ENCODE measurements at places on chromosomes 11 and 22.
A peak's percentile ranks its signal among the peaks of the same experiment; 100 is the strongest.

DNA sequence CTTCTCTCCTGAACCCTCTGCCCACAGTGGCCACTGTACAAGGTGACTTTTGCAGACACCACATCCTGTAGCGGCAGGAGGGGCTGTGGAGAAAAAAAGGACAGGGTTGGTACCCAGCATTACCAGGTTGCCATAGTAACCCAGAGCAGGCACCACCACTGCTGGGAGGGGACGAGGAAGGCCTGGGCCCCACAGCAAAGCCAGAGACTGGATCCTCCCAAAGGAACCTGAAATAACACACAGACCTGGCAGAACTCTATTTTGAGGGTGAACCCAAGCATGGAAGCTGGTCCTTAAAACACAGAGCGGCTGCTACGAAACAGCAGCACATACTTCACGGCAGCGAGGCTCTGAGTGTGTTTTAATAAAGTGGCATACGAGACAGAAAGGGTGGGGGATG is 380.6 kb downstream of the CTTN start:
- DNase-seq, result no peak

- DNase-seq, result peak; percentile 98
Measured at GRCh38 chr22:45413368-45414211, at the start of the genes RIBC2 and SMC1B. Gene RIBC2, plus strand, starts transcription at chr22:45413693. Its CDS starts 194 bp downstream, at chr22:45413887. Gene SMC1B, minus strand, starts transcription at chr22:45413599. Its CDS starts 32 bp downstream, at chr22:45413567.

GRCh38 chr11:17541330-17541885 is 2.8 kb downstream of the USH1C start:
- no peak for DNase-seq

GRCh38 chr11:2270322-2271076 is at the start of gene ASCL2:
Gene ASCL2, minus strand, starts transcription at chr11:2270588. Its CDS starts 256 bp downstream, at chr11:2270332.
- peak; percentile 45 for DNase-seq

DNA sequence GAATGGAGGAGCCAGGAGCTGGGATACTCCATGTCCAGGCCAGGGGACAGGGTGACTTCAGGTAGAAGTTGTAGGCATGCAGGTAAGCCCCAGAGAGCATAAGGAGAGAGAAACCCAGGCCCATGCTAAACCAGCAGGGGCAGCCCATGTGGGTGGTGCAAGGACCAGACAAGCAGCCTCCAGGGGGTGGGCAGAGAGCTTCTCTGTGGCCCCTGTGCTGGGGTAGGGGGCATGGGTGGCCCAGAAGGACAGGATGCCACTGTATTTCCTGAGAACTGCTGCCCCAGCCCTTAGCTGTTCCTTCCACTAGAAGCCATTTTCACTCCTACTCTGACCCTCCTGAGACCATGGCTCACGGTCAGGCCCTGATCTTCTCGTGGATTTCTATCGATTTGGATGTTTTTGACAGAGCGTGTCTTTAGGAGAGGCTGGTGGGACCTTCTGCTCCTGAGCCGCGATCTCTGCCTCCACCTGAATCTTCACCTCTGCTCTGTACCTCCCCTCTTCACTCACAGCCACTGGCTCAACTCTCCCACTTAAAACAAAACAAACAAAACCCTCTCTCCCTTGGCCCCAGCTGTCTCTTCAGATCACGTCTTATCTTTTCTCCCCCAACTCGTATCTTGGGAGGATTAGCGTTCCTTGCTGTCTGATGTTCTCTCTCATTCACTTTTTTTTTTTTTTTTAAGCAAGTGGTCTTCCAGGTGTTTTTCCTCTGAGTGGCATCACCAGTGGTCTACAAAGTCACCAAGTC is 112.2 kb downstream of the NECTIN1 start:
- DNase-seq, result no peak

- no peak for DNase-seq
Measured at GRCh38 chr22:18906896-18907295, 776 bp downstream of the DGCR6 start.

GRCh38 chr22:37986371-37986770 is 2.0 kb upstream of the SOX10 start:
- no peak for DNase-seq

All from GM23338 (cell line).